ENCODE measurements at places on chromosomes 3 and 15. TPM values are rescaled to one million over a fixed set of nuclear protein-coding genes. Genes with fewer than 3 reads are reported as not detected.
A peak's percentile ranks its signal among the peaks of the same experiment; 100 is the strongest.

DNA sequence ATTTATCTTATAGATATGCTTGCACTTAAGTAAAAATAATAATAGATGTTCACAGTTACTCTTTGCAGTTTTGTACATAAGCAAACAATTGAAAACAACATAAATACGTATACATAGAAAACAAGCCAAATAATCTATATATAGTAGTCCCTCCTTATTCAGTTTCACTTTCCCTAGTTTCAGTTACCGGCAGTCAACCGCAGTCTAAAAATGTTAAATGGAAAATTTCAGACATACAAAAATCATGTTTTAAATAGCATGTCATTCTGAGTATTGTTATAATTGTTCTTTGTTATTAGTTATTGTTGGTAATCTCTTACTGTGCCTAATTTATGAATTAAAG is 262.0 kb downstream of the CGGBP1 start:
- no peak for DNase-seq

DNA sequence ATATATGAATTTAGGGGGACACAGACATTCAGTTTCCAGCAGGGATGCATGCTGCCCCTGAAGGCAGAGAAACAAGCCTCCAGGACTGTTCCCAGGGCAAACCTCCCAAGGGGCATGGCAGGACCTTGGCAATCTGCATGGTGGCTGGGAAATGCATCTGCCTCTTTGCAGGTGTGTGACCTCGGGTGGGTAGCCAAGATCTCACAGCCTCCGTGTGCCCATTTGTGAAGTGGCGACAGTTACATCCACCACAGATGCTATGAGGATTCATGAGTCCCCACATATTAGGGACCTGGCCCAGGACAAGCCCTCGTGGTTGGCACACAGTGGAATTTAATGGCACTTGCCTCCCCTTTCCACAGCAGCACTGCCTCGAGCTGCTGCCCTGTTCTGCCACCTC is 29.9 kb downstream of the SLC28A1 start:
- DNase-seq: no peak

GRCh38 chr3:27752926-27753325 is 30.8 kb upstream of the EOMES start:
- no peak for DNase-seq

The CPN2 gene
- not detected for total RNA-seq

DNA sequence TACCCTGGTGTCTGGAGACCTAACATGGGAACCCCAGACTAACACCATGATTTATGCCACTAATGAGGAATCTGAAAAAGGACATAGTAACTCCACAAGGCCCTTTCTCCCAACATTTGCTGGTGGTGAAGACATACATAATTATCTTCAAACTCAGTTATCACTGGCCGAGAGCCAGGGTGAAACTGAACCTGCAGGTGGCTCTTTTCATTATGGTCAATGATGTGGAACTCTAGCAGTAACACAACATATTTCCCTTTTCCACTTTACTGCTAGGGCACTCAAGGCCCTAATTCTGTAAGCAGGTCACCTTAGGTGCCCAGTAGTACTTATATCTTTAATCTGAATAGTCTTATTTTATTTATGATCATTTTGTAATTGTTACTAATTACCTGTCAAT is 326.4 kb upstream of the SATB1 start:
- DNase-seq: no peak

GRCh38 chr3:30607032-30607833 is 832 bp downstream of the TGFBR2 start:
- peak; percentile 71 for DNase-seq

Data from naive thymus-derived CD4-positive, alpha-beta T cell (primary cell).